ENCODE measurements at places on chromosomes 1 and 21.

DNA sequence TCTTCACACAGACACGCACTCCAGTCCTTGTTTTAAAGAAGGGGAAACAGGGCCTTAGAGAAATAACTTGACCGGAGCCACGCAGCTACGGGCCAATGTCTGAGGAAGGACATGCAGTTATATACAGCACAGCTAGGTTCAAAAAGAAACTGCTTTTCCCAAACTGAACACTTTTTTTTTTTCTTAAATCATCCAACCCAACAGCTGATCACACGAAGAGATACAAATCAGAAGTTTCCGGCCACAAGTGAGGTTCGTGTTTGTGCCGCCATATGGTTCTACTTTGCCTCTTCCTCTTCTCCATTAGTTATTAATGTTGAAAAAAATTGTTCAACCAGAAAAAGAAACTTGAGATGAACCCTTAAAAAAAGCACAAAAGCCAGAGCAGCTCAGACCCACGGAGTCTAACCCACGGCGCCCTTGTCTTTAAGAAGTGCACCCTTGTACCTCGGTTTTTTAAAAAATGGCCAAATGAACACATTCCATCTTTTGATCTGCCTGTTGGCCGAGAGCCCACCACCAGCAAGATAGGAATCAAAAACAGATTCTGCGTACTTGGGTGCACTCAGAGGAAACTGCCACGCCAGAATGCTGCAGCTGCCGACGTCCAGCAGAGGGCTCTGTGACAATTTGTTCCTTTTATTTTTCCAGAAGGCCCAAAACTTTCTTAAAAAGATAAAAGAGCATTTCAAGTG lies 78.9 kb downstream of the SLC66A1 start:
- peak; percentile 52 for DNase-seq

- peak; percentile 26 for DNase-seq
Measured at GRCh38 chr1:111139324-111139955, 453 bp downstream of the DRAM2 start.

DNA sequence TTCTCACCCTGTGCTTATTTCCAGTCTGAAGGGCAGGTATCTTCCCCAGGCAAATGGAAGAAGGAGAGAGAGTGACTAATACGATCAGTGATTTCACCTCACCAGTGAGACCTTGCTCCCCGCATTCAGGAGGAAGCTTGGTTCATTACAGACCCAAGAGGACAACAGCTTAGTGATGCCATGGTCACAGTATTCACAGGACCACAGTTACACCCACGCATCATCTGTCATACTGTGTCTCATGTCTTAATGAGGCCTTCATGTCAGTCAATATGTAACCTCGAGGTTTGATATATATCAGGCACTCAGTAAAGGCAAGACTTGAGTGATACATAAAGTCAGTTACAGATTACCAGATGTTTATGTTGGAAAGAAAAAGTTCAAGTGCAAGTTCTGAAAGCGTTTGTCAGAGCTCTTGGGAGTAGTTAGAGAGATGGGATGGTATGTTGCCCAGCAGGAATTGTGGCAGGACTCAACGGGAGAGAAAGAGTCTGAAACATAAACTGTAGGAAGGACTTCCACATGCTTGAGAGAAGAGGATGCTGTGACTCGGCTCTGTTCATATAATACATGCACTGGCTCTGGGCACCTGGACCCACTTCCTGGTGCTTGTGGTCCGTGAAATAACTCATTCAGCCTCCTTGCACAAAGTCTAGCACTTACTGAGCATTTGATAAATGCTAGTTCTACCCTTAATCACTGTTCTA lies 33.3 kb downstream of the GNPAT start:
- DNase-seq, result no peak

- DNase-seq, result no peak
Measured at GRCh38 chr1:91791691-91792488, 94.1 kb downstream of the TGFBR3 start.

DNA sequence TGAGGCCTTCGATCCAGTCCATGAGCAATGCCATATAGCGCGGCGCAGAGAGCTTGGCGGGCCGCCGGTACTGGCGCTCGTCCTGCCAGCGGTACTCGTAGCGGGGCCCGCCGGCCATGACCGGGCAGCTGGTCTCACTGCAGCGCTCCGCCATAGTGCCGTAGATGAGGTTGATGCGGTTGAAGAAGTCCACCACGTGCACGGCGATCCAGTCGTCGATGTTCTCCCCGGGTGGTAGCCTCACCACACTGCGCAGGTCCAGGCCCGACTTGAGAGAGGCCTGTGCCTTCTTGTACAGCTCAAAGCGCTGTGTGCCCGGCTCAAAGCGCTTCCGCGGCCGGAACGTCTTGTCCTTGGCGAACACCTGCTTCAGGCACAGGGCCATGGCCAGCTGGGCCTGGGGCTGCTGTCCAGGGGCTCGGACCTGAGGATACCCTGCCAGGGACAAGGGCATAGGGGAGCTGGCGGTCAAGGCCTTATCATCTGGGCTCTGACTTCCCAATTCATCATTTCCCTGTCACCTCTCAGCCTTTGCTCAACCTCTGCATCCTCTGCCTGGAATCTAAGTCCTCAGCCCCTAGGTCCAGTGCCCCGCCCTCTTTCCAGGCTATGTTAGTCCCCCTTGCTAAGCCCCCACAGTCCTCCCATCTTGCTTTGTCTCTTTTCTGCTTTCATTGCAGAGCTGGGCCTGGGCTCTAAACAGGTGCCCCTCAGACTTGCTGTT lies 3.5 kb downstream of the MOB3C start:
- no peak for DNase-seq

DNA sequence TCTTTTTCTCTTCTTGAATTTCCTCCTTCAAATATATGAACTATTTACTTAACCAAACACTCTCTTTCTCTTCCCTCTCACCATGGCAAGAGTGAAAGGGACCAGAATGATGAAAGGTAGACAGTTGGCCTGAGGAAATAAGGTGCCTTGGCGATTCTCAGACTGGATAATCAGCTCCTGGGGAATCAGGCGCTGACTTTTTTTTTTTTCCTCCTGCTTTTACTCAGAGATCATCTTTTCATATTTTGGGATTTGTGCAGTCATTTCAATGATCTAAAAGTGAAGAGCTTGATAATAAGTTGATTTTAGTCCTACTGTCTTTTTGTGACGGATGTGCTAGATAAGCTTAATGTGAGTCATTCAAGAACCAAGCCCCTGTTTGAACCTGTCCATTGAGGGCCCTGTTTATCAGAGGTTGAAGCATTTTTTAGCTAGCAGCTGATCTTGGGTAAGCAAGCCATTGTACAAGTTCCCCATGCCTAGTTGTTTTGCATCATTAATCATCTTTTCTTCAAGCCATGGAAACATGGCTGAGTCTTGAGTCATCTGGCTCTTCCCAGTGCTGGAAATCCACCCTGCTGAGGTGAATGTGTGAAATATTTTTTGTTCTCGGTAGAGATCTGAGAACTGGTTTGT lies 40.8 kb downstream of the ITSN1 start:
- DNase-seq, result no peak

DNA sequence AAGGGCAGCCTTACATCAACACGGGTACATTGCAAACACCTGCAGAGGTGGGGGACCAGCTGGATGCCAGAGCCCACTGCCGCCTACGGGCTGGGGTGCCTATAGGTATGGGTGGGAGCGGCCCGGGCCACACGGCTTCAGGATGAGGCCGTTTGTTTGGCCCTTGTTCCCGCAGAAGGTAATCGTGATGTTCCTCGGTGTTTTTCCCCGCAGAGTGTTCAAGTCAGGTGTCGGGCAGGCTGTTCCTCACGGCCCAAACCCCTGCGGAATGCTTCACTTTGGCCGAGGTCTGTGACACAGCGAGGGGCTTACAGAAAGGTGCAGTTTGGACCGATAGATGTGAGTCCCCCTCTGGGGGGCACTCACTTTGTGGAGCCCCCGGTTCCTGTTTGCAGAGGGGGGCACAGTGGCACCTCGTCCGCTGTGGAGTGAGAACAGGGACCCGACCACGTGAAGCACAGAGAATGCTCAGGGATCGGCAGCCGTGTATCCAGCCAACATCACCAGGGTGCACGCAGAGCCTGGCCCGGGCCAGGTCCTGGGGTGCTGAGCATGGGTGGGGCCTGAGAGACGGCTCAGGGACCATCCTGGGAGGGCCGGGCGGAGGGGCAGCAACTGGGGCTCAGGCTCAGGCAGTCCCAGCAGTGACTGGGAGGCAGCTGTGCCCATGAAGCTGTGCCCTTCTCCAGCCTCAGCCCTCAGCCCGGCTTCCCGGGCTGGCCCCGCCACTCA lies 453 bp upstream of the TTLL10 start:
- no peak for DNase-seq
